ENCODE measurements at places on chromosomes 2 and 18.

DNA sequence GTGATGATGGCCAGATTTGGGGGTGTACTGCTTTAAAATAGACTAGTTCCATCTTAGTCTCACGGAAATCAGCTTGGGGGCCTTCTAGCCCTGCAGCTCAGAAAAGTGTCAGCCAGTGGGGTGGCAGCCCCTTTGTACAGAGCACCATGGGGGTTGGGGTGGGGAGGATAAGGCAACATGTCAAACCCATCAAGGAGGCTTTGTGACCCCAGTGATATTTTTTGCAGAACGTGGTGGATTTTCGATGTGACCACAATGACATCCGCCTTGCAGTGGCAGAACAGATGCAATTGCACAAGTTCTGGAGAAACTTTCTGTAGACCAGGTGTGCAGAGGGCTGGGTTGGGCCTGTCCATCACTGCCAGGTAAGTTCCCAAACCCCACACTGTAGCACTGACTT, 3.0 kb upstream of the CD8A start:
- no peak for DNase-seq

- no peak for DNase-seq
Observed at GRCh38 chr2:238139196-238140039, 950 bp downstream of the KLHL30 start.

DNA sequence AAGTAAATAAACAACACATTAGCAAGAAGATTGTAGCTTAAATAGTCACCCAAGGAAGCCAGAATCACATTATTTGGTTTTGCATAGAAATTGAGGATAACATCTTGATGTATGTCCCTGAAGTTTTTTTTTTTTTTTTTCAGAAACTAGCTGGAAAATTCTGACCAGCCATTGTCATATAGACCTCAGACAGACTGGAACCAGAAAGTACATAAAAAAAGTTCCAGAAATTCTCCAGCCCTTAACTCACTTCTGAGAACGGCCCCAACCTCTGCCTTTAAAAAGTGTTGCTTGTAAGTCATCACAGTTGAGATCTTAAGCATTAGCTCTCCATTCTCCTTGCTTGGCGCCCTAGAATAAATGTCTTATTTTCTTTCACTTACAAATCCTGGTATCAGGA, 350.5 kb downstream of the CCDC85A start:
- DNase-seq, result no peak

- DNase-seq, result no peak
Observed at GRCh38 chr2:38580115-38580636, 22.6 kb downstream of the HNRNPLL start.

All from NCI-H446 treated with DMSO at 0.1 percent for 48 hours (cell line).